ENCODE measurements at places on chromosomes 6 and 20.

- no peak for DNase-seq
Observed at GRCh38 chr20:61505508-61505907, 253.4 kb downstream of the CDH4 start.

DNA sequence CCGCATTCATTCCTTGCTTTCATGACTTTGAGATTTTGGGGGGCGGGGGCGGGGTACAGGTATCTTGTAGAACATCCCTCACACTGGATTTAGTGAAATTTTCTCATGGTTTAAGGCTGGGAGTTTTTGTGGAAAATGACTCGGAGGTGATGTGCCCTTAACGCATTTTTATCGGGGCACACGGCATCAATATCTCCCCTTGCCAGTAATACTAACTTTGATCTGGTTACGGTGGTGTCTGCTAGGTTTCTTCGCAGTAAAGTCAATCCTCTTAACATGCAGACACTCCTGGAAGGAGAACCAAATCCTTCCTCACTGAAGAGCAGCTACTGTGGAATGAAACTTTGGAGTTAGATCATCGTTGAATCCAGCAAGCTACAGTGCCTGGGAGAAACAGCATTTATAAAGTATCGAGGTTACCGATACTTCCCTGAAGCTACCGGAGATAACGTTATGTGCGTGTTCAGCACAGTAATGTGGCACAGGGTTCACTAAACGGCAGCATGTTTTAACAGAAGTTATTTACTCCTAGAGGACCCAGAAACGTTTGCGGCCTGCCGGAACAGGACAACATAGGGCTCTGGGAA is 1.2 kb upstream of the DYNLRB1 start:
- no peak for DNase-seq

DNA sequence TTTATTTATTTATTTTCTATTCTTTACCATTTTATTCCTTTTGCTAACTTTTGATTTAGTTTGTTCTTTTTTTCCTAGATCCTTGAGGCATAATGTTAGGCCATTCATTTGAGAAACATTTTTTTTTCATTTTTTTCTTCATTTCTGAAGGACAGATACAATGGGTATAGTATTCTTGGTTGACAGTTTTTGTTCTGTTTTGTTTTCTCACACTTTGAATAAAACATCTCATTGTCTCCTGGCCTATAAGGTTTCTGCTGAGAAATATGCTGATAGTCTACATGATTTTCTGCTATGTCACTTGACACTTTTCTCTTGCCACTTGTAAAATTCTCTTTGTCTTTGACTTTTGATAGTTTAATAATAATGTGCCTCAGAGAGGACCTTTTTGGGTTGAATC is 294.6 kb upstream of the EPHA7 start:
- DNase-seq: no peak

DNA sequence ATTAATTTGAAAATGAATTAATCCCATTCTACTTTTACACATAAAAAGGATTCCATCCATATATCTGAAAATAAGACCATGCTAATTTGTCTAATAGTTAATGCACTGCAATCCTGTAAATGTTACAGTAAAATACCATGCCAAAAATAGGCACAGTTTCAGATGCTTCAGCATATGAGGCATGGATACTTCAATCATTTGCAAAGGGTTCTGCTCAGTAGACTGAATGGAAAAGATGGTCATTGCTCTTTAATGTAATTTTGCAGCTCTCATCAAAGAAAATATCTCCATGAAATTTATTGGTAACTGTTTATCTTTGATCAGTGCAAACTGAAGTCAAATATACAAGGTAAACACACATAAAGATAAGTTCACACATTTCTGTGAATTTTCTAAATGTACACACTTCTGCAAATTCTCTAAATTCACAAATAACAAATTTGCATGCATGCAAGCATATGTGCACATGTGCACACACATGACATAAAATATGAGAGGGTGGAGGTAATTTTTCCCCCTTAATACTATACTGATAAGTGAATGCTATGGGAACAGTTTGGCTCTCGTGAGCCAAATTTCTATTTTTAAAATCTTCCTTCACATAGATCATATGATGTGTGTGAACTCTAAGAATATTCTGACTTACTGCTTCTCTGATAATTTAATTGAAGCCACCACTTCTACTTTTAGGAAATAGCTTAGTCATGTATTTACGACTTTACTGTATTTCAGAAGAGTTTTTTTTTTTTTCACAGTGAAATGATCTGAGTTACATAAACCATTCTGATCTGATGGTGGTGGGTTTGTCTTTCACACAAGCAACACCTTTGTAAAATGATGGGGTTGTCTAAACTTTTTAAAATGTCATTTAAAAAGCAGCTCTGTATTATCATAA is 996.8 kb upstream of the CITED2 start:
- no peak for DNase-seq

- no peak for DNase-seq
Observed at GRCh38 chr6:13560651-13561044, 13.8 kb upstream of the SIRT5 start.

DNA sequence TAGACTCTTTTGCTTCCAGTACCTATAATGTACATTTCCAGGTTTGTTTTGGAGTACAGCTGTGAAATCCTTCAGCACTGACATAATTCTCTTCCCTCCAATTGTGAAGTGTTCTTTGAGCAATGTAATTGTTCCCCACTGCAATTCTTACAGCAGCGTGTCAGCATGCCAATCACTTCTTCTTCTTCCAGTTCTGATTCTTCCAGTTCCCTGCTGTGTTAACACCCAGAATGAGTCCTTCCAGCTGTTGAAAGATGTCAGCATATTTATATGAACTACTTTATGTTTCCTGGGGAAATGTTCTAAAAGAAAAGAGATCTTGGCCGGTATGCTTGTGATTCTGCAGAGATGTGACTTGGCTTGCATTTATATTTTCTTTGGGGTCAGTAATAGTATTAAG is 213.9 kb downstream of the UNC5CL start:
- no peak for DNase-seq

DNA sequence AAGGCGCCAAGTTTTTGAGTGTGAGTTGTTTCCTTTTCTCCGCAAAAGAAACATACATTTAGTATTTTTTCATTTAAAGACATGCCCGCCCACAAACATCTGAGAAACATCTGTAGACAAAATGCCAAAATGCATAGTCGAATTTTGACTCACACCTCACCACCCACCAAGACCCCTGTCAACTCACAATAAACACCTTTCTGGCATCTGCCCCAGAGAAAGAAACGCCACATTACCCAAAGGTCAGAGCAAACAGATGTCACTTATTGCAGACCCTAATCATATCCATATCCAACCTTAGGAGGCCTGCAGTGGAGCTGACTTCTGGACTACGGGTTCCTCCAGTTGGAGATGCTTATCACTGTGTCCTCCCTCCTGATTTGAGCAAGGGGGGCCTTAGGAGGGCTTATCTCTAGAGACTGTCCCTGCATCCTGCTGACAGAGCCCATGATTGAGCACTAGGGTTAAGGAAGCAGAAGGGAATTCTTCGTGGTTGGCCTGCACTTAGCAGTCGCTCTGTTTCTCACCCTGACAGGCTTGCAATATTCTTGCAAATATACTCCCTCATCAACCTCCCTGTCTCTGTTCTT is 90.5 kb upstream of the TBX18 start:
- DNase-seq: no peak

- DNase-seq: no peak
Observed at GRCh38 chr6:42923666-42924065, 5.6 kb upstream of the CNPY3 start.

GRCh38 chr6:166393535-166393823 is 10.7 kb upstream of the MPC1 start:
- no peak for DNase-seq

DNA sequence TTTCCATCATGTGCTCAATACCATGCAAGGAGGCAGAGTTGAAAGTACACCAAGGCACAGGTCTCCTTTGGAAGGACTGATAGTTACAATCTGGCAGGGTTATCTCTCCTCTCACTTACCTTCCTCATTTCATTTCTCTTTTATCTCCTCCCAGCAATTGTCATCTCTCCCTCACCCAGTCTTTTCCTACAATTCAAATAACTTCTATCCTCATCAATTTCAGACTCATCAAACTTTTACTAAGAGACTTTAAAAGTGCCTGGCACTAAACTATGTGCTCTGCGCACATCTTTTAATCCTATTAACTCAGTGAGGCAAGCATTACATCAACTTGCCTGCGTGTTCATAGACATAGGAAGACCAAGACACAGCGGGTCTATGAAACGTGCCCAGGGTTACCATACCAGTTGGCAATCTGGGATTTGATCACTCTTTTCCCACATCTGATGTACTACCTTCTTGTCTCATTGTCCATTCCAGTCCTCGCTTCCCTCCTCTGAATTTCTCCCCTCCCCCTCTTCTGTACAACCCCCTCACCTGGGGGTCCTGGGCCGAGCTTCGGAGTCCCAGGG is 1.2 kb downstream of the VARS1 start:
- DNase-seq: no peak

DNA sequence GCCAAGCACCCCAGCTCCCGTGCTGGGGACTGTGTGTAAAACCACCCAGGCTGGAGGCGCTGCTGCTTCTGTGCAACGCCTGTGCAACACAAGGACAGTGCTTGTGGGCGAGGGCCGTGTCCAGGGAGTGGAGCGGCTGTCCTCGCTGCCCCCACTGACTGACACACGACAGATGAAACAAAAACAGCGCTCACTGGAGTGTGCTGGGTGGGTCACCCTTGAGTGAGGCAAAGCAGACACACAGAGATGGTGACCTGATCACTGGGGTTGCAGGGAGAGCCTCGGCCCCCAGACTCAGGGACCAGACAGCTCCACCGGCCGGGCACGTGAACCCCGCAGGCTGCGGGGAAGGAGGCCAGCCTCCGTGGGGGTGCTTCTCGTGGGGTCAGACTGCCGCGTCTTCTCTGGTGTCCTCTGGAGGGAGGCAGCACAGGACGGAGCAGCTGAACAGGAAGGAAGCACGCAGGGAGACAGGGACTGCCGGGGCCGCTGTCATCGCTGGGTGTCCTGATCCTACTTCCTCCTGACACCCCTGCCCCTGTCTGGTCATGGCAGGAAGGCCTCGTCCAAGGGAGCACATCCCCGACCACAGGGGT is 75.9 kb upstream of the CST7 start:
- DNase-seq: no peak

- DNase-seq: no peak
Observed at GRCh38 chr6:138656364-138657064, 117.1 kb upstream of the CCDC28A start.

GRCh38 chr20:17662333-17663039 is 19.6 kb downstream of the RRBP1 start:
- no peak for DNase-seq

DNA sequence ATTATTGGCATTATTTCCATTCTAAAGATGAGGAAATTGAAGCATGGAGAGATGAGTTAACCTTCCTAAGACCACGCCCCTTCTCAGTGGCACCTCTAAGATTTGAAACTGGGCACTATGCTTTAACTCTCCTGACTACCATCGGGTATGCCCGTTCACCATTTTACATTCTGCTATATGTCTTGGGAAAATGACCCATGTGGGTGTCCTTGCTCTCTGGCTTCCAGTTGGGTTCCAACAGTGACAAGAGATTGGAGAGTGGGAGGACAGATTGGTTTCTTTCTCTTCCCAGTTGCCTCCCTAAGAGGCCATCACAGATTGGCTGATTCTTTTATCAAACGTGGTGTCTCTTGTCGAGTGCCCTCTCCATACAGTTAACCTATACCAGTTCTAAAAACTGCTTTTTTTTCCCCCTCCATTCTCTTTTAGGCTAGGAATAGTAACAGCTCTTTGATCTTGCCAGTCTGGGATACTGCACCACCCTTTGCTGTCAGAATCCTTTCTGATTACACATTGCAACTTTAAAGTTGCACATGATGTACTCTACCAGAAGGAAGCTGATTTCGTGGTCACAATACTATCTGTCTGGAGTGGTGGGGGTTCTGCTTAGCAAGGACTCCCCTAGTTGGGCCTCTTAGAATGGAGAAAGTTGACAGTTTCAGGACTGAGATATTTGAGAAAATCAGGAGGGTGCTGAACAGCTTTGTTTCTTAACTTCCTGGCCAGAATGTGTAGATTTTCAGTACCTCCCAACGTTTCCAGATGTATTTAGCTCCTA is 88.0 kb upstream of the ELOVL5 start:
- DNase-seq: no peak

DNA sequence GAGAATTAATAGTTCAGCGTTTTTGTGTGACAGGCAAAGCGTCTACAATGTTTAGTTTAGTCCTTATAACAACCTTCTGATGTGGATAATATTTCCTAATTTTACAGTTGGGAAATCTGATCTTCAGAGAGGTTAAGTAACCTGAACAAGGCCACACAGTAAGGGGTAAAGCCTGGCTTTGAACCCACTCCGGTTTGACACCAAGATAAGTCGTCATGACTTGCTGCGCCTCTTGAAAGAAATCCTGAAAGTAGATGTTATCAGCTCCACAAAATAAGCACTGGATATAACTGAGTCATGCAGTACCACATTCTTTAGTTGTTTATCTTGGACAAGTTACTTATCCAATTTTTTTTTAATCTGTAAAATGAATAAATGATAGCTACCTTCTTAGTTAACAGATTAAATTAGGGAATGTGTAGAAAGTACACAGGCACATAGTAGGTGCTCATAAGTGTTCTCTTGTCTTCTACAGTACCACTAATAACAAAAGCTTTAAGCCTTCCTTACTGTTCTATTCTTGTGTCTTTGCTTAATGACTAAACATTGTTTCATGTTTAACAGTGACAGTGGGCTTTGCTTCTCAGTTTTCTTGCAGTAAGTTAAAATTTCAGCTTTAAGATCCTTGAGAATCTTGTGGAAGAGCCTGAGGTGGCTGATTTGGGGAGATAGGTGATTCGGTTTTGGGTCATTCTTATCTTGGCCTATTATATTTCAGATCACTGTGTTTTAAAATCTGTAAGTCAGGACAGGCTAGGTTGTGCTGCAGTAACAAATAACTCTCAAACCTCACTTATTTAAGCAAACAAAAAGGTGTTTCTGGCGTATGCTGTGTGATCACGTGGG is 2.1 kb downstream of the HIVEP1 start:
- DNase-seq: no peak

DNA sequence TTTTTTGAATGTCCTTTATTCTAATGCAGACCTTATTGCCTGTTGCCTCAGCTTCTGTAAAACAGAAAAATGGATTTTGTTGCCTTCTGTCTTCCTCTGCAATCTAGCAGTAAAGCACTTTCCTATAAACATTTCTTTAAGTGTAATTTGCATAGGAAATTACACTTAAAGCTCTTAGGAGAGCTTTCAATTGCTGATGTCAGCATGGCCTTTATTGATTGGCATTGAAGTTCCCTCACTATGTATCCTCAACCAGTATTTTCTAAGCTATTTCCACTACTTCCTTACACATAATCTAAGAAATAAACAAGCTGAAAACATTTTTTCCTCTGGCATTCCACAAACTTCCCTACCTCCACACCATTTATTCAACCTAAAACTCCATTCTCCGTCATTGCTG is 22.3 kb downstream of the ADGRG6 start:
- DNase-seq: no peak

DNA sequence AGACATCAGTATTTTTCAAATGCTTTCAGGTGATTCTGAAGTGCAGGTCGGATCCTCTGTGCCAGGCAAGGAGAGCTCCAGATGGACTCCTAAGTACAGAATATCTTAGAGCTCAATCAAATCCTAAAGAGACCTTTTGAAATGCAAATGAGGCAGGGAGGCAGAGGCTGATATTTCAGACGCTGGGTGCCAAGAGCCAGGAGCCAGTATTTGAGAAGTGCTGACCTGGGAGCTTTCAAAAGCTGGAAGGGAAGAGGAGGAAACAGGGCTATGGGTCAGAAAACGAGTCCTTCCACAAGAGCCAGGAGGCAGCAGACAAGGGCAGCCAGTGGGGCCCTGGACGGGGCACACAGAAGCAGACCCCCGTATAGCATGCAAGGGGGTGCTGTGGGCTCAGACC is 46.1 kb upstream of the DSN1 start:
- no peak for DNase-seq

GRCh38 chr6:89494131-89494793 is 61.3 kb downstream of the ANKRD6 start:
- no peak for DNase-seq

- DNase-seq: peak; percentile 73
Observed at GRCh38 chr20:62651285-62652021, 9.2 kb downstream of the SLCO4A1 start.
